ENCODE measurements at places on chromosomes 16 and 17.

DNA sequence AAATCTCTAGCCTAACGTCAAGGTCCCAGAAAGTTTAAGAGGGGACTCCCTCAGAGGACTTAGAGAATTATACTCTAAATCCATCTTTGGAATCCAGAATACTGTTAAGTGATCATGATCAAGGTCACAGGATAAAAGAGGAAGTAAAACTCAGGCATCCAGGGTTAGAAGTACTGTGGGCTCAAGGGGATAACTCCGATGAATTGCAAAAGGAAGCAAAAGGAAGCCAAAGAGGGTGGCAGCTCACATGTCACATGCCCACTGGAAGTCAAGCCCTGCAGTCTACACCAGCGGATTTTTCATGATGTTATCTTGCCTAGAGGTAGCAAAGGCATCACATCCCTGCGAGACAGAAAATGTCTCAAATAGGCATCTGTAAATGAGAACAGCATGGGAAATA is 3.8 kb downstream of the ZNF821 start:
- no peak for DNase-seq

GRCh38 chr17:78953356-78954350 is 26.1 kb downstream of the LGALS3BP start:
- DNase-seq: peak; percentile 60

DNA sequence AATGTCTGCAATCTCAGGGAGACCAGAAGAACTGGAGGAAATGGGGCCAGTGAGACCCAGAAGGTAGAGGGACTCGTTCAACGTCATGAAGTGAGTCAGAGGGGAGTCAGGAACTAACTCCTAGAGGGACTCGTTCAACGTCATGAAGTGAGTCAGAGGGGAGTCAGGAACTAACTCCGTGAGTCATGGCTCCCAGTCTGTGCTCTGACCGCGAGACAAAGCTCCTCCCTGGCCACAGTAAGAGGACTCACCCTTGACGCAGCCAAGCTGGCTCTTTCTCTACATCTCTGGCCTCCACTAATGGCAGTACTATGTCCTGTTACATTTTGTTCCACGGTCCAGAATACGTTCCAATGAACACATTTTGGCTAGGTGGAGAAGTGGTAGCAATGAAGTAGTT is 902.5 kb downstream of the KCNJ2 start:
- no peak for DNase-seq

- DNase-seq: peak; percentile 25
These were observed 206.0 kb downstream of the IRX3 start for GRCh38 chr16:54080524-54081008.
